ENCODE measurements at places on chromosomes 1 and 21.

- DNase-seq: no peak
These were observed 563.2 kb upstream of the ADGRL2 start for GRCh38 chr1:81237473-81238089.

GRCh38 chr1:157104598-157105293 lies 5.1 kb upstream of the ETV3L start:
- DNase-seq: no peak

DNA sequence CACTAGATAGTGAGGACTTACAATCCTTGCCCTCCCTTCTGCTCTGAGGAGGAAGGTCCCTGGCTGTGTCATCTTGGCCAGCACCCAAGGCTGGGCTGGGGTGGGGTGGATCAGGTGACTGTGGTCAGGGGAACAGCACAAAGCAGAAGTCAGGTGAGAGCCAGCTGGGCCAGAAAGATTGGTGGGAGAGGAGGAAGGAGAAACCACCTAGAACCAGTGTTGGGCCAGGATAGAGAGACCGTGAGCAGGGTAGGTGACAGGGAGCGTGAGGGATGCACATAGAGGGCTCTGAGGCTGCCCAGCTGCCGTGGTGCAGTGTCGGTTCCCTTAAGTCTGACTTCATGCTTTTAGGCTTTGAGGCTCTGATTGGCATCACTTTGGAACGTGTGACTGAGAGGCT lies 22.7 kb downstream of the NCF2 start:
- DNase-seq: peak; percentile 21

DNA sequence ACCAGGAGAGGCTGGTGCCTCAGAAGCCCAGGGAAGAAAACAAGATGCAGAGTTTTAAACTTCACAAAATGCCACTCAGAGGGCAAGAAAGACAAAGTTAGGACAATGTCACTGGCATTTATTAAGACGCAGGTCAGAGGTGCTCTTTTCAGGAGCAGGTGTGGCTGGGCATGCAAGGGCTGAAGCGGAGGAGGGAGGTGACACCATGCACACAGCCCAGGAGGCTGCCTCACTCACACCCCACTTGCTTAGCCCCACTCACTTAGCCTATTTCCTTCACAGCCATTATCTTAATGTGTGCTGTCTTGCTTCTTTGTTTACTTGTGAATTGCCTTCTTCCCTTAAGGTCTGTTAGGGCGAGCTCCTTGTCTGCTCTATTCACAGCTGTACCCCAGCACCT lies 17.2 kb downstream of the HIVEP3 start:
- DNase-seq: no peak

Measured in fibroblast of pulmonary artery (primary cell).